ENCODE measurements at places on chromosomes 2 and 18.

- no peak for DNase-seq
Observed at GRCh38 chr18:67919316-67919715, 402.8 kb upstream of the DSEL start.

DNA sequence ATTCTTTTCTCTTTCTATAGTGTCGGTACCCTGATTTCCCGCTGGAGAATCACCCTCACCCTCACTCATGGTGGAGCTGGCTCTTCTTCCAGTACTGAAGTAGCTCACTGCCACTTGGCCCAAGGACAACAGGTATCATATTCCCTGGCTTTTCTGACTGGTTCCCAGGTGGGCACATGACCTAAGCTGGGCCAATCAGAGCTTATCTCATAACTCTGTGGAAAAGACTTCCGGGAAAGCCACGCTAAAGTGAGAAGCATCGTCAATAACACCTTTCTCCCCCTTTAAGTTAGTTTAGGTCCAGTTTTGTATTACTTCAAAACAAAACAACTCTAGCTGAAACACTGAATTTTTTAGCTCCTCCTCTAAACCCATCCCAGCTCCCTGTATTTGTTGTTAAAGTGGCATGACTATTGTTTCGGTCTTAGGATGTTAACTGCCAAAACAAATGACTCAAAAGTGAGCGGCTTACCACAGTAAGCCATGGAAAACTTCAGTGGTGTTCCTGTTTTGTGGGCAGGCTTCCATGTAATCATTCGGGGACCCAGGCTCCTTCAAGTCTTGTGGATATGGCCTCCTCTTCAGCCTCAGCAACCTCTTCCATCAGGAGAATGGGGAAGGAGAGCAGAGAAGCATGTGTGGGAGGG lies 137.4 kb upstream of the DLX2 start:
- DNase-seq: no peak

GRCh38 chr18:62398291-62398690 lies 73.2 kb downstream of the TNFRSF11A start:
- no peak for DNase-seq

DNA sequence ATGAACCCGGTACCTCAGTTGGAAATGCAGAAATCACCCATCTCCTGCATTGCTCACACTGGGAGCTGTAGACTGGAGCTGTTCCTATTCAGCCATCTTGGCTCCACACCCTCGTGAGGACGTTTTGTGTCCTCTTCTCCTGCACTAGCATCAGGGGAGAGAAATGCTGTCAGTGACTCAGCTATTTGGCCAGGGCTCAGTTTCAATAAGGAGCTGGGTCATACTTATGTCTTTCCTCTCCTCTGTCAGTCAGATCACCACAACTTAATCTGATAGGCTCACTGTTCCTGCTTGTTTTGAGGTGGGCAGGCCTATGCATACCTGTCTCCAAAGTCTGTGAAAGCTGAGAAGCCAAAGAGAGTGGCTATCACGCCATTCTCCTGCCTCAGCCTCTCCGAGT lies 921.2 kb downstream of the DCC start:
- DNase-seq: no peak

- DNase-seq: peak; percentile 78
Observed at GRCh38 chr18:63936156-63936931, 12.8 kb upstream of the HMSD start.

GRCh38 chr2:233823731-233824121 lies 30.6 kb downstream of the HJURP start:
- no peak for DNase-seq

- DNase-seq: no peak
Observed at GRCh38 chr2:33077844-33078243, 131.1 kb downstream of the LTBP1 start.

DNA sequence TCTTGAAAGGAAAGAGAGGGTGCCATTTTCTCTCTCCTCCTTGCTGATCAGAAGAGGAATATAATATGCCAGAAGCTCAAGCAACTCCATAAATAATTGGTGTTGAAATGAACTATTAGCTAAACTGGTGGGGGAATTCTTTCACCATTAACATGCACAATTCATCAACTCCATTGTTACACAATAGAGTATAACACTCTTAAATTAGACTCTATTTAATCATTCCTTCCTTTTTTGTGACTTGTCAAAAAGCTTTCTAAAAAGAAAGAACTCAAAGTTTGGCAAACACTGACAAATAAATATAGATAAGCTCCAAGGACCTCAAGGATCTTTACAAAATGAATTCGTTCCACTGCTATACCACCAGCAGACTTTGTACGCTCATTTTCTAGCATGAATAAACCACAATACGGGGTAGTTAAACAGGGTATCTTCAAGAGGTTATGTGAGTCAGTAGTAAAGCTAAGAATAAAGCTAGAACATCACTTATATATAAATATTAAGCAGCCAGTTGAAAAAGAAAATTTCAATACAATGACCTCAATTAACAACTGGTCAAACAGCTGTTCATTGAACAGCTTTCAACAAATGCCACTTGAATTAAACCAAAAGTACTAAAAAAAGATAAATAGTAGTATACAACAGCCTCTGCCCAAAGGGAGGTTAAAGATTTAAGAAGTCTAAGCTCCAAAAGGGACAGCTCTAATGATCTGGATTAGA lies 6.4 kb downstream of the TRAK2 start:
- DNase-seq: no peak

DNA sequence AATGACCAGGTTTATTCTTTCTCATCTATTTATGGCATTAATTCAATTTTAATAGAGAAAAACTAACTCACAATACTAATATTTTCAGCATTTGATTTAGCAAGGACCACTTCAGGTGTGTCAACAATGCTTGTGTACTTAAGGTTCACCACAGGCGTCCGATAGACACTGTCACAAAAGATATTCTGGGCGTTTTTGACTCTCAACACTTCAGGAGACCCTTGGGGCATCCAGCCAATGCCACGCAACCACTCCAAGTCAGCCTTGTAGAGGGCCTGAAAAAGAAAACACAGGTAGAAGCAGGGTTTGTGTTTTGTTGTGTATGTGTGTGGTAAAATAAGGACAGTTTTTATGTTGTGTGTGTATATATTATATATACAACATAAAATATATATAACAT lies 158.2 kb downstream of the NEB start:
- DNase-seq: peak; percentile 58

DNA sequence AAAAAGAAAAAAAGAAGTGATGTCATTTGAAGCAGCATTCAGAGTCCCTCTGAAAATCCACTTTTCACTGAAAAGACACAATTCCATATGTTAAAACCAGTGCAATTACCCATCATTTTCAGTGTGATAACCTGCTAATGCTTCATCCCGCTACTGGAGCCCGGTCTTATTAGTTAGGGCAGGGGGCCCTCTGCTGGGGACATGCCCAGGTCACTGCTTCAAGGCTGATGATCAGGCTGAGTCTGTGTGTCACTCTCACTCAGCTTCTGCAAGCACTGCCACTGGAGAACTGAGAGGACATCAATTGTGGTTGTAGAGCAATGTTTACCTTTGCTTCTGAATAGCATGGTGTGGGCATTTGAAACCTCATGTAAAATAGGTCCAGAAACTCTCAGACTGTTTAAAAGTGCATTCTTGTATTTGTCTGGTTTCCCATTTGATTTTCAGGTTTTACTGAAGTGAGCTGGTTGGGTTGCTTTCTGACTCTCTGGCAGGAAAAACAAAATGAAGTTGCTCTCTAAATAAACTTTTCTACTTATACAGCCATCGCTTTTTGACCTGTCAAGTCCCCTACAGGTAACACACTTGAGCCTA lies 49.2 kb upstream of the NXPH2 start:
- peak; percentile 34 for DNase-seq

GRCh38 chr18:54726143-54726542 lies 102.1 kb upstream of the RAB27B start:
- no peak for DNase-seq

DNA sequence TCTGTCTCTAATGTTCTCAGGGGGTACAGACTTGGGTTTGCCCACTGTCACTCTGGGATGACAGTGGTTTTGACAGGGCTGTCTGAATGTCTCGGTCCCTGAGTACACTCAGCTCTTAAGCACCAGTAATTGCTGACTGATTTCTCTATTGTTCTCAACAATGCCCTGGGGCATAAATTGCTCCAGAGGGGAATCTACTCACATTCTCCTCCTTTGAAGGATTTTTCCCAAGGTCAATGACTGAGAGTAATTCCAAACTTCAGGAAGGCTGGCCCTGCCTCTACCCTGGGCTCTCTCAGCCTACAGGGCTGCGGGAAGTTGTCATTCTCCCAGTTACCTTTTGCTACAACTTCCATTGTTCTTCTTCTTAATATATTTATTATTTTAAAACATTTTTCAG lies 36.5 kb downstream of the MC2R start:
- DNase-seq: no peak

- no peak for DNase-seq
Observed at GRCh38 chr18:68406761-68407160, 308.1 kb downstream of the TMX3 start.

DNA sequence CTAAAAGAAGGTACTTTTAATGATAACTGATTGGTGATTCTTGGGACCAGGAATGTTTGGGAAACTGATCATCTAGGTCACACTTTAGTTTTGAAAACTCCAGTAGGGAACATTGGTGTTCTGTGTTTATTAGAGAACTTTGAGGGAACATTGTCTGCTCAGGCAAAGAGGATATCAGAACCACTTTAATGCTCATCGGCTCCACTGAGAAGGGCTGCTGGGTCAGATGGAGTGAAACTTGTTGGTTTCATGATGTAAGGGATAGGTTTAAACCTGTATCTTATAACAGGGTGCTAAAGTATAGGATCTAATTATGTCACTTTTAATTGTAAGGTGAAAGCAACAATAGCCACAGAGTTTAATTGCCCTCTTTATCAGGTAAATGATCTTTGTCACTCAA lies 14.2 kb upstream of the POLI start:
- DNase-seq: no peak

GRCh38 chr2:190769258-190769657 lies 111.4 kb upstream of the GLS start:
- DNase-seq: no peak

DNA sequence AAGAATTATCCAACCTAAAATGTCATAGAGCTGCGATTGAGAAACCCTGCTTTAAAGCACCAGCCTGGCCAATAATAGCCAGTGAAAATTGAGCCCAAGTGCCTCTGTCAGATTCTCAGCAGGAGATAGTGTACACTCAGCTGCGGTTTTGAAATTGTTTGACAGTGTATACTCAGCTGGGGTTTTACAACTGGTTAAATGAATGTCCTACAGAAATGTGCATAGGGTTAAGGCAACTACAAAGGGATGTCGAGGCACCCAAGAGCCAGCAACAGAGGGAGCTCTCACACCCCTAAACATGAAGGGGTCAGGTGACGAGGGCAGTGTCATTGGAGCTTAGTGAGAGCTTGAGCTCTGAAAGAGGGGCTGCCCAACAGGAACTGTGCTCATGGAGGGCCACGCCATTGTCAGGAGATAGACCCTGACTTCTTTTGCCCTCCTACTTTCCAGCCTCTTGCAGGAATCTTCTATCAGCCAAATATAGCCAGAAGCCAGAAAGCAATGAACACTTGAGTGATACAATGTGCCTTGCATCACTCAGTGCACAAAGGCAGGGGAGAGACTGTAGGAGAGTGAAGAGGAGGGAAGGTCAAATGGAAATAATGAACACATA lies 15.1 kb downstream of the ACTG2 start:
- DNase-seq: peak; percentile 94

- DNase-seq: no peak
Observed at GRCh38 chr2:111186933-111187332, 66.2 kb downstream of the BCL2L11 start.

GRCh38 chr2:28855193-28855592 lies 14.9 kb downstream of the TRMT61B start:
- no peak for DNase-seq

- no peak for DNase-seq
Observed at GRCh38 chr18:48893061-48893607, 57.6 kb downstream of the SMAD7 start.

DNA sequence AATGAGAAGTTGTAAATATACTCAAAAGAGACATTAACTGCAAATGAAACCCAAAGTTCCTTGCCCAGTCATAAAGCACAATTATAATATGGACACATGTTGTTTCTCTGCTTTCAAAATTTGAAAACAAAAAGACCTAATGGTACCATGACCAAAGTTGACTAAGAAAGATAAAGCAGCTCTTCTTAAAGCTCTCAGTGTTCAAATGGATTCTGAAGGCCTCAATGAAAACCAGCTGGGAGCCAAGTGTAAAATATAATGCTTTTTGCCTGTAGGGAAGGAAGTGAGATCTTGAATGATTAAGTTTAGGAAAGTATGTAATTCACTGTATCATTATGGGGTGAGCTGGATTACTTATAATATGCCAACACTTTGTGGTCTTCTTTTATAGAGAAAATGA lies 178.6 kb downstream of the SATB2 start:
- no peak for DNase-seq

DNA sequence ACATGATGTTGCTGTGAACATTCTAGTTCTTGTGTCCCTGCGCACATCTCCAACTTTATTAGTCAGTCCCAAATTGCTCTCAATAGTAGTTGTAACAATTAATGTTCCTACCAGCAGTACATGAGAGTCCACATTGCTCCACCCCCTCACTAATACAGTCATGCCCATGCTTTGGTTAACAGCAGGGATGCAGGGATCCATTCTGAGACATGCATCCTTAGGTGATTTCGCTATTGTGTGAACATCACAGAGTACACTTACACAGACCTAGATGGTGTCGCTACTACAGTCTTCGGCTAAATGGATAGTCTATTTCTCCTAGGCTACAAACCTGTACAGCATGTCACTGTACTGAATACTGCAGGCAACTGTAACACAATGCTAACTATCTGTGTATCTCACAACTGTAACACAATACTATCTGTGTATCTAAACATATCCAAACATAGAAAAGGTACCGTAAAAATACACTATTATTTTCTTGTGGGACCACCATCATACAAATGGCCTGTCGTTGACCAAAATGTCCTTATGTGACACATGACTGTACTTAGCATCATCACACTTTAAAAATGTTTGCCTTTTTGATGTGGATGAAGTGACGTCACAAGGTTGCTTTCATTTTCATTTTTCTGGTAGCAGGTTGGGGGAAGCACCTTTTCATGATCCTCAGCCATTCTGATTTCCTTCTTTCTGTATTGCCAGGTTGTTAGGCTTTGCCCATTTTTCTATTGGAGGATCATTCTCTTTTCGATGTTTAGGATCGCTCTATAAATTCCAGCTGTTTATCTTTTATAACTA lies 82.9 kb upstream of the RNF152 start:
- no peak for DNase-seq

DNA sequence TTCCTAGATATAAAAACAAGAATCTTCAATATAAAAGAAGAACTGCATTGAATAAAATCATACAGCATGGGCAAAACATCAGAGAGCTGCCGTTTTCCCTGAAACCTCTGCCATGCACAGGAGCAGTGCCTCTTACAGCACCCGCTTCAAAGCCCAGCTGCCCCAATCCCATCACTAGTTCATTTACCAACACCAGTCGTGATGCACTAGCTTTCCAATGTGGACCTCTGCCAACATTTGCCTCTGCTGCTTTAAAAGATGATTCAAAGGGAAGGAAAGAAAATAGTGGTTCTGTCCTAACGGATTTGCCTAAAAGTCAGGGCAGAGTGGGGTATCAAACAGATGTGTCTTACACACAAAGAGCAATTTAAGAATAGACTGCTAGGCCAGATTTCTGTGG lies 43.4 kb upstream of the AP1S3 start:
- no peak for DNase-seq

Measured in DMS153 (cell line).